ENCODE measurements at places on chromosomes 13 and 19. TPM values are rescaled to one million over a fixed set of nuclear protein-coding genes. Genes with fewer than 3 reads are reported as not detected.

GRCh38 chr19:35903550-35904179 lies 1.3 kb downstream of the HCST start:
- DNase-seq: peak; percentile 32

GRCh38 chr19:3698974-3699740 lies 1.1 kb downstream of the PIP5K1C start:
- peak; percentile 80 for DNase-seq

DNA sequence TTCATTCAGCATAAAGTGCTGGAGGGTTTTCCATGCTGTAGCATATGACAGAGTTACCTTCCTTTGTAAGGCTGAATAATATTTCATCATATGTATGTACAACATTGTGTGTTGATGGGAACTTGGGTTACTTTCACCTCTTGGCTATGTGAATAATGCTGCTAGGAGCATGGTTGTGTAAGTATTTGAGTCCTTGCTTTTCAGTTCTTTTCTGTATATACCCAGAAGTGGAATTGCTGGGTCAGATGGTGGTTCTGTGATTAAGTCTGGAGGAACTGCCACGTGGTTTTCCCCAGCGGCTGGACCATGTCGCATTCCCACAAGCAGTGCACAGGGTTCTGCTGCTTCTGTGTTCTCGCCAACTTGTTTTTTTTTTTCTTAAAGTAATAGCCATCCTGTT lies 101.2 kb upstream of the TEX29 start:
- peak; percentile 54 for DNase-seq

The RXFP2 gene
- 0.18 TPM for total RNA-seq

- no peak for DNase-seq
Observed at GRCh38 chr13:30394751-30395191, 27.5 kb upstream of the UBE2L5 start.

DNA sequence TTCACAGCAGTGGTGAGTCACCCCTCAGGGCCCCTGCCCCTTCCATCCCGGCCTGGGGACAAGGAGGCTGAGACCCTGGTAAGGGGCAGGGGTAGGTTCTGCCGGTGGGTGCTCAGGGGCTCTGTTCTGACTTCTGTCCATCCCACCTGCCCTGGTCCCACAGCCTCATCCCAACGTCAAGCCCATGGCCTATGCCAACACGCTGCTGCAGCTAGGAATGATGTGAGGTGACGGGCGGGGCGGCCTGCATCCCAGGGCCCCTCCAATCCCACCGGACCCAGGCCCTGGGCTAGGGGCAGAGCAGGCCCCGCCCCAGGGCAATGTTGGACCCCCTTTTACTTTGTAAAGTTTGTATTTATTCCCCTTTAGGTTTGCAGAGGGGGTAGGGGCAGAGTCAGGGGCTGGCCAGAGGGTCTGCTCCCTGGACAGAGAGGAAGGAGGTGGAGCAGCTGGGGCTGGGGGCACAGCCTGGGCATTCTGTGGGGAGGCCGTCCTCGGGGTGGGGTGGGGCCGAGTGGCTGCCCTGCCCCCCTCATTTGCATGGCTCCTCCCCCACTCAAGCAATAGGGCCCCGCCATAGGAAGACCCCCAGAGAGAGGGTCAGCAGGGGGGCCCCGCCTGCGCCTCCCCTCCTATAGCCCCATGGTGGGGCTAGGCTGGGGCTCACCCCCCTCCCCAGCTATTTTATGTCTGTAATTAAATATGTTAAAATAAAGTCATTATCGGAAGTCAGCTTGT lies 23.1 kb downstream of the CCDC8 start:
- DNase-seq: no peak

GRCh38 chr13:38262211-38262610 lies 87.4 kb upstream of the UFM1 start:
- DNase-seq: no peak

The ZC3H13 gene
- total RNA-seq: 43.5 TPM

DNA sequence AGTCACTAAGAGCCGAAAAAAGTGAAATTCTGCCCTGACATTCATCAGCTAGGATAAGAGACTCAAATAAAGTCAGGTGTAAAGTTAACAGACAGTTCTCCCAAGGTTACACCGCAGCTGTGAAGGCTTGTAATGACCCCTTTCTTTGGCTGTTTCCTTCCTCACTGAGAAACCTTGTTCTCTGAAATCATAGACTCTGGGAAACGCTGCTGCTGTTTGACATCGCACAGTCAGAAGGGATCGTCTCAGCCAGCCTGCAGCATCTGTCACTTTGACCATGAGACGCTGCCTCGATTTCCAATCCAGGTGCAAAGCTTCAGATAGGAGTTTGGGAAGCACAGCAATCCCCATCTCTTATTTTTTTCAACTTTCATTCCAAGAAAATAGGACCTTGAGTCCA lies 678 bp downstream of the BCAT2 start:
- no peak for DNase-seq

DNA sequence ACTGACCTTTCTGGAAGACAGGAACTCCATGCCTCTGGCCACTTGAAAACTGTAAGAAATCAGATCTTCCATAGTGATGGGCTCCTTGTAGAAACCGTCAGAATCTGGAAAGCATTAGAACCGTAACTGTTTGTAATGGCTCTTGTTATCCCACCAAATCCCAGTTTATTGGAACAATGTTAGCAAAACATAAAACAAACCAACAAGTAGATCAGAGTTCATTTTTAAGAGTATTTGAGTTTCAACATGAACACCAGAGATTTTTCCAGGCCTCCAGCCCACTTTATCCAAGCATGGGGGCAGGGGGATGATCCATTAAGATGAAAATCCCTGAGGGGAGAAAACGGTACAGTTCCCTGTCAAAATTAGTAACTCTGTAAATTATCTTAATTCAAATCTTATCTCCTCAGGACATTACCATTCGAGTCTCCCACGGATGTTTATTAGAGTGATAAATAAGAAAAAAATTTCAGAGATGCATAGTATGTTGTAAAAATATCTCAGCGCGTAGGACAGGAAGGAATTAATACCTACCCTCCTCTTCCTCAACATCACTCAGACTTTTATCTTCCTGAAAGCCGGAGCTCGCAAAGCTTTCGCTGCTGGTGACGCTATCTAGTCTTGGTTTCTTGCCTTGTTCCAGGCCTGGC lies 172.5 kb downstream of the FLT1 start:
- no peak for DNase-seq

DNA sequence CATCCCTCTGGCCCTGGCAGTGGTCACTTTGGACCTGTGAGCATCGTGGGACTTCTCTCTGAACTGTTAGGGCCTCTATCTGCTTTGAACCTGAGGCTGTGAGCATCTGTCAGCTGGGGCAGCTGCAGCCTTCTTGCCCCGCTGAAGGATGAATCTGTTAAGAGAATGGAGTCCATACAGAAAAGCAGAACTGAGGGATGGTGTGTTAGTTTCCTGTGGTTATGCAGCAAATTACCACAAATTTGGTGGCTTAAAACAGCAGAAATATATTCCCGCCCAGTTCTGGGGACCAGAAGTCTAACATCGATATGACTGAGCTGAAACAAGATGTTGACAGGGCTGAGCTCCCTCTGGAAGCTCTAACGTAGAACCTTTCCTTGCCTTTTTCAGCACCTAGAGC lies 1.6 kb upstream of the ZNF497 start:
- no peak for DNase-seq

The SLC6A16 gene
- total RNA-seq: 1.4 TPM

The EGLN2 gene
- total RNA-seq: 51.3 TPM

- DNase-seq: no peak
Observed at GRCh38 chr19:53983457-53984289, 7.8 kb upstream of the CACNG6 start.

The ZNF582 gene
- 7.4 TPM for total RNA-seq

- no peak for DNase-seq
Observed at GRCh38 chr13:68046903-68047302, 816.8 kb upstream of the PCDH9 start.

GRCh38 chr19:42204664-42205063 lies 12.8 kb downstream of the DEDD2 start:
- no peak for DNase-seq

The BICRA gene
- total RNA-seq: 9.1 TPM

DNA sequence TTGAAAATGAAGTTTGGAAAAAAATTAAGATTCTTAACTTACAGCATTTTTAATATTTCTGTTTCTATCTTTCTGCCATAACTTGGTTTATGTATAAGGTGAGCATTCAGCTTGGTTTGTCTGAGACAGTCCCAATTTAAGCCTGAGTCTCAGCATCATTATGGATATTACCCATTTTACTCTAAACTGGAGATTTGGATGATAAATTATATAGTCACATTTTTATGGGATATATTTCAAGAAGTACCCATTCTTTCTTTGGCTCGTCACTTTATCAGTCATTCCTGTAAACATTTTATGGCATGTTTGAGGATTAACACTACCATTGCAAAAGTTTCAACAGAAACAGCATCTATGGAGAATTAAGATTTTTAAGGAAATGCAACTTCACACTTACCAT lies 1129.0 kb upstream of the PCDH9 start:
- DNase-seq: no peak

The CYP4F11 gene
- not detected for total RNA-seq

DNA sequence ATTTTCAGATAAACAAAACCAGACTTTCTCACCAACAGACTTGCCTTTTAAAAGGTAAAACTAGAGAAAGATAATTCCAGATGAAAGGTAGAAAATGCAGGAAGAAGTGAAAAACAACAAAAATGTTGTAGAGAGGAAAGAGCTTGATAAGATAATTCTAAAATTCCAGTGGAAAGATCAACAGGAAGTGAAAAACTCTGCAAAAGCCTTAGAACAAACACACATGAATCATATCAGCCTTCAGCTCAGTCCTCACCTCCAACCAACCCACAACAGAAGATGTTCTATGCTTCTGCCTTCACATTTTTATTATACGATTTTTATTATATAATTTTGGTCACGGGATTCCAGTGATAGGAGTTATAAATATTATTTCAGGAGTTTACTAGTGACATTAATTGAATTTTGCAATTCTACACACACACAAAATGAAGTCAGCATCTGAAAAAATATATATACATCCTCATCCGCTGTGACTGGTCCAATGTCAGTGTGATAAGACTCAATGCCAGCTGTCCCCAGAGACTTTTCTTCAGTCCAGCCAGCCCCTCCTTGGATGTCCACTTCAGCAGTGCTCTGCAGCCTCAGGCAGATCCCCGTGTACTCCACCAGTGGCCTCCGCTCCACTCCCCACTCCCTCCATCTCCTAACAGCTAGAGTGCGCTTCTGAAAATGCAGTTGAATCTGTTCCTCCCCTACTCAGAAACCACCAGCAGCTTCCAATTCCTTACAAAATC lies 57.9 kb downstream of the GADD45B start:
- no peak for DNase-seq

- DNase-seq: no peak
Observed at GRCh38 chr13:106772006-106772601, 204.2 kb upstream of the ARGLU1 start.

- no peak for DNase-seq
Observed at GRCh38 chr19:46731584-46731983, 14.3 kb upstream of the FKRP start.

The FREM2 gene
- 30.4 TPM for total RNA-seq

- no peak for DNase-seq
Observed at GRCh38 chr19:33199441-33200265, 5.5 kb downstream of the LRP3 start.

The ZNF587 gene
- 53.4 TPM for total RNA-seq

GRCh38 chr13:75927183-75927669 lies 291.1 kb downstream of the LMO7 start:
- no peak for DNase-seq

- DNase-seq: no peak
Observed at GRCh38 chr19:32324631-32325285, 20.7 kb upstream of the ZNF507 start.

DNA sequence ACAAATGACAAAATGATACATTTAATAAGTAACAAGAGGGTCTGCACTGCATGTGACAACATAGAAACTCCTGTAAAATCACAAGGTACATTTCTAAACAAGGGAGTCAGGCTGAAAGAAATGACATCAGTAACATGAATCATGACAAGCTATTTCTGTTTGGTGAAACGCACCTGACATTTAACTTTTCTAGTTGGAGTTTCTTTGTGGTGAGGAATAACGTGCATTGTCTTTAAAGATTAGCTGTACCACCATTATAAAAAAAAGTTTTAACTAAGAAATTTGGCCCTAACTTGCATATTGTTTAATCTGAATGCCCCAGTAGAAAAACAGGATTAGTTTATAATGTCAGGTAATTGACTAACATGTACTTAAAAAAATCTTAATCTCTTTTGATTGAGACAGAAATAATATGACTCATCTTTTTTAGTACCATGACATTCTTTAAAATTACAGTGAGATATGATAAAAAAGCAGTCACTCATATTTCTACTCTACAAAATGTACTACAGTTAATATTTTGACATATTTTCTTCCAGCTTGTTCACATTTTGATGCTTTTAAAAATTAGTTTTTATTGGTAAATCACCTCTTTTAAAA lies 418.2 kb downstream of the KLF12 start:
- DNase-seq: no peak

DNA sequence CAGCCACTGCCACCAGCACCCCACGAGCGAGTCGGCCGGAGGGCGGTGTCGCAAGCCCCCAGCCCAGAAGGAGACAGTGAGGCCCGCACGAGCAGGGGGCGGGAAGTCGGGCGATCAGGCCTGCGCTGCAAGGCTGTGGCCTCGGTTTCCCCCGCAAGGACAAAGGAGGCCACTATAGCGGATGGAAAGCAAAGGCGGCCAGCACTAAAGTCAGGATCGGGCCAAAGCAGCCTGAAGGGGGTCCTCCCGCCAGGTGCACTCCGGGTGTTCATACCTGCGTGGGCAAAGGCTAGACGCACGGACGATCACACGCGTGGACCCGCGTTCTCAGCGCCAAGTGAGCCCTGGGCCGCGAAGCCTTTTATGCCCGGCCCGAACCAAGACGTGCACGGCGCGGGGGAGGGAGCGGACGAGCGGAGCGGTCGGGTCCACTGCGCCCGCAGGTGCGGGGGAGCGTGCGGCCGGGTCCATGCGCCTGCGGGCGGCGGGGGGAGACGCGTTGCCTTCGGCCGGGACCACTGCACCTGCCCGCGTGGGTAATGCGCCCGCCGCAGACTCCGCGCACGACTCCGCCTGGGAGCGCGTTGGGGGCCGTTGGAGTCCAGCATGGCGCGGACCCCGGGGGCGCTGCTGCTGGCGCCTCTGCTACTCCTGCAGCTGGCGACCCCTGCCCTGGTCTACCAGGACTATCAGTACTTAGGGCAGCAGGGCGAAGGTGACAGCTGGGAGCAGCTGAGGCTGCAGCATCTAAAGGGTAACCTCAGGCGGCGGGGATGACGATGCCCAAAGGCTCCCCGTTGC lies at the start of the genes PRDX2 and THSD8:
Gene PRDX2 (minus strand): TSS at position 335 of the 801 bp plus-strand sequence. CDS start 539 bp downstream, outside the sequence.
Gene THSD8 (plus strand): TSS at position 604 of the 801 bp plus-strand sequence. CDS start 3 bp downstream, at position 607.
- peak; percentile 93 for DNase-seq

- DNase-seq: no peak
Observed at GRCh38 chr19:3979289-3979673, 6.0 kb downstream of the EEF2 start.

DNA sequence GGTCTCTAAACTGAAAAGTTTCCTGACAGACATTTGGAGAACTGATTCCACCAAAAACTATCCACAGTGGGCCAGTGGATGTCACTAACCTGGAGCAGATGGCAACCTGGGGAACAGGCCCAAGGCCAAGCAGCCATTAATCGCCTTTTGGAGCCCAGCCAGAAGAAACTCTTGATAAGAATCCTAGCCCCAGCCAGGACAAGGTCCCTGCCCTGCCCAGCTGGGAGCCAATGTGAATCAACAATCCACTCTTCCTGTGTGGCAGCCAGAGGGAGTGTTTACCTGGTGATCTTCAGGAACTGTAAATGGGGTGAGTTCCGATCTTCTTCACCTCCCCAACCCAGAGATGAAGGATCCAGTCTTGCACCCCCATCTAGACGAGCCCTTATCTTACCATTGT lies 14.5 kb upstream of the IGSF23 start:
- no peak for DNase-seq
